CD4-positive, alpha-beta T cell treated with Interleukin-17A for 4 hours (primary cell): ENCODE measurements at places on chromosomes 5 and 9.

DNA sequence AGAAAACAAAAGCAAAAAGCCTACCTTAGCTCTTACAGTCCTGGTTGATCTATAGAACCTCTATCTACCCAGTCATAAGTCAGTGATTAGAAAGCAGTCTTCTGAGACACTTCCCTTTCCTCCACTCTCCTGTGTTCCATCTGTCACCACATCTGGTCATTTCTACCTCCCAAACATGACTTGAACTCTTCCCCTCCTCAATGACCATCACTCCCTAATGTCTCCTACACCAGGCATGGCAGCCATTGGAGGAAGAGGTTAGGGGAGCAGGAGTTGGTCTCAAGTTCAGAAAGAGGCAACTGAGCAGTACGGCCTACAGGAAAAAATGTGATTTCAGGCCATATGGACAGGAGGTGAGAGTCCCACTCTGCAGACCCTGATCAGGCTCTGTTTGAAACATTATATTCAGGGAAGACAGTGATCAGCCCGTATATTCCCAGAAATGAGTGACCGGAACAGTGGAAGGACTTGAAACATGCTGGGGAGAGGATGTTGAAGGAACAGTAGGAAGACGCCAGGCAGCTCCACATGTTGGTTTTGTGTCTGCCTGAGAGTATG, 12.0 kb downstream of the ABLIM3 start:
- no peak for DNase-seq

GRCh38 chr5:2207109-2207399, 324.3 kb upstream of the IRX4 start:
- no peak for DNase-seq

GRCh38 chr9:134778841-134779411, 101.7 kb upstream of the FCN2 start:
- DNase-seq: no peak

DNA sequence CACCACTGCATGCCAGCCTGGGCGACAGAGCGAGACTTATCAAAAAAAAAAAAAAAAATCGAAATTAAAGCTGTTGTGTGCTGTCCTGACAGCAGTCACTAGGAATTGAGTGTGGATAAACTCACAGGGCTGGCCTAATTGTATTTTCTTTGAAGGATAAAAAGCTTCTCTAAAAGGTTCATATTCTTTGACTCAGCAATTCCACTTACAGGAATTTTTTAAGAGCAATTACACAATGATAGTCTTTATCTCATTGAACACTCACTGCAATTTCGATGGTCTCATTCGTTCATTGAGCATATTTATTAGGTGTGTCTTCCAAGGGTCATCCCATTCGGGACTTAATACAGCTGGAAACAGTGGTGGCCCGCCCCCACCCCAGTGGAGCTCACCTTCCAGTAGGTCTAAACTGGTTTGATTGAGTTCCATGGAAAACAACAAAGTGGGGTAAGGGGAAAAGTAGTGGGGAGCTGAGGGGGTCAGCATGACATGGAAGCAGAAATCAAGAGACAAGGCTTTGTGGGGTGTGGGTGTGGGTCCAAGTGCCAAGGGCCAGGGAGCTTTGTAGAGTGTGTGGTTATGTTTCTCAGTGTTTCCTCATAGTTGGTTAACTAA, 6.7 kb downstream of the CDK9 start:
- DNase-seq: no peak

DNA sequence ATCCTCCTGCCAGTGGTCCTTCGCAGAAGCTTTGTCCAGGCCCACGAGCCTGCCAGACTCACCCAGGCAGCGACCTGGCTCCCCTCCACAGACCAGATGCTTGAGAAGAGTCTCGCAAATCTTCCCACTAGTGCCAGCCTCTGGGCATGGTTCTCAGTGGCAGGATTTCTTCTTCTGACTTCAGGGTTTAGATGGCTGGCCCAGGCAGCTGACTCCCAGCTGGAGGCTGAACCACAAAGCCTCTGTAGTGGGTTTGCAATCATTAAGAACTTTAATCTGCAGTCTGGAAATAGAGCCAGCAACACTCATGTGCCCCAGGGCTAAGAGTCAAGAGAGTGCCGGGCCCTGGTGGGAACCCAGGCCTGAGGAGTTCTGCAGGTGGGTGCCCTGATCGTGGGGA, 90.6 kb upstream of the ICE1 start:
- DNase-seq: no peak

DNA sequence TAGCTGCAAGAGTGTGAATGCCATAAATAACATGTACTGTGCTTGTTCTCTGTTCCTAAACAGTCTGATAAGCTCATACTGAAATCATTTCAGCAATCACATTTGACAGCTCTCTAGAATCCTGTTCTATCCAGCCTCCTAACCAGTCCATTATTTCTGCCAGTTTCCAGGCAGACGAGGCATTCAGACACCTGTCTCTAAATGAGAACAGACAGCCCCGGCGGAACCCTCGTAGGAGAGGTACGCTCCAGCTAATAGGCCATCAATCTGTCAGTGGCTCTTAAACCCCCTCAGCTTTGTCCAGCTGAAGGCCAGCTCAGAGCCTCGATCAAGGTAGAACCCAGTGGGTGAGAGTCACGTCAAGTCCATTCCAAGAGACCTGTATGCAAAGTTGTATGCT, 272.3 kb downstream of the GLIS3 start:
- no peak for DNase-seq

DNA sequence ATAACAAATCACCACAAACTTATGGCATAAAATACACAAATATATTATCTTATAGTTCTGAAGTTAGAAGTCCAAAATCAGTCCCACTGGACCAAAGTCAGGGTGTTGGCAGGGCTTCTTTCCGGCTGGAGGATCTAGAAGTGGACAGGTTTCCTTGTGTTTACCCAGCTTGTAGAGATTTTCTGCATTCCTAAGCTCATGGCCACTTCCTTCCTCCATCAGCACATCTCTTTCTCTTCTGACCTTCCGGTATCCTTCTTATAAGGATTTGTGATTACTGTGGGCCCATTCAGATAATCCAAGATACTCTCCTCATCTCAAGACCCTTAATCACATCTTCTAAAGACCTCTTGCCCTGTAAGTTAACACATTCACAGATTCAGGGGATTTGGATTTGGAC, 97.6 kb downstream of the RAB3C start:
- no peak for DNase-seq

DNA sequence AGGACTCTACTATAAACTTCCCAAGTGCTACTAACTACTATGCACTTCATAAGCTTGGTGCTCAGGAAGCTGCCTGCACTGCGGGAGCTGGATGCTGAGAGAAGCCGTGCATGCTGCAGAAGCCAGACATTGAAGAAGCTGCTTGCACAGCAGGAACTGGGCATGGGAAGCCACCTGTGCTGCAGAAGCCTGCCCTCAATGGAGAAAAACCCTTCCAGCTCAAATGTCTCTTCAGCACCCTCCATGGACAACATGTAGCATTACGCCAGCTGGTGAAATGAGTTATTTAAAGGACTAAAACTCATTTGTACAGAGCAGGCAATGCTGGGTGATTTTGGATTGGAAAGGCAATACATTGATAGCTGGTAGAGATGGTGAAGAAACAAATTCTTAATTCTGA, 247.2 kb downstream of the KIF4B start:
- DNase-seq: no peak

GRCh38 chr9:89478821-89479668, 18.9 kb downstream of the SEMA4D start:
- DNase-seq: peak; percentile 15

- no peak for DNase-seq
Measured at GRCh38 chr9:70902692-70903131, 218.7 kb downstream of the TRPM3 start.

DNA sequence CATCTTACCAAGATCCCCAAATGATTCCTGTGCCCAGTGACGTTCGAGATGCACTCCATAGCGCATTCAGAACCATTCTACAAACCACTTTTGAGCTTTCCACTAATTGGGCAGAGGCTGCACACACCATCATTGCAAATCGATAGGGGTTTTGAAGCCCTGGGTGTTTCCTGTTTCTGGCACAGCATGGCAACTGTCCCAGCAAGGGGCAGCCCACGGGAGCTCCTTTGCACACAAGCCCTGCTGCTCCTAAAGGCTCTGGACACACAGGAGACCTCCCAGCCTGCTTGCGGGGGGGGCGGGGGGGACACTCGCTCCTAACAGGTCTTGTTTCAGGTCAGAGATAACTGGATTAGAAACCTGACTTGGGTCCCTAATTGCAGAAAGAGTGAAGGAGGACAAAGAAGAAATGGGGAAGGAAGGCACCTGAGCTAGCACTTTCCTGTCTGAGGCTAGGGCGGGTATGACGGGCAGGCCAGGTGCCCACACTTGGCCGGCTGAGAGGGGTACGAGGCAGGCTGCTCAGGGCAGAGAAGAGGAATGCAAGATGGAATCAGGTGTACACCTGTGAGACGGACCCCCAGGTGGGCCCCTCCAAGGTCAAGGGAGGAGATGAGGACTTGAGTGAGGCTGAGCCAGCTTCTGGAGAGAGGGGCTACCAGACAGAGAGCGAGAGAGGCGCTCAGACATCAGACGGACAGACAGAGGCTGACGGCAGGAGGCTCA, 820 bp downstream of the FBP1 start:
- DNase-seq: no peak

- no peak for DNase-seq
Measured at GRCh38 chr9:110935829-110936228, 102.4 kb downstream of the LPAR1 start.

GRCh38 chr5:75052192-75053053, at the start of gene GCNT4:
GCNT4 (minus strand) TSS chr5:75052558; CDS start chr5:75030037, 22,521 bp downstream.
- peak; percentile 65 for DNase-seq

GRCh38 chr5:94908889-94909480, 290.5 kb downstream of the SLF1 start:
- no peak for DNase-seq

- DNase-seq: no peak
Measured at GRCh38 chr9:100190339-100190738, 91.3 kb downstream of the INVS start.

DNA sequence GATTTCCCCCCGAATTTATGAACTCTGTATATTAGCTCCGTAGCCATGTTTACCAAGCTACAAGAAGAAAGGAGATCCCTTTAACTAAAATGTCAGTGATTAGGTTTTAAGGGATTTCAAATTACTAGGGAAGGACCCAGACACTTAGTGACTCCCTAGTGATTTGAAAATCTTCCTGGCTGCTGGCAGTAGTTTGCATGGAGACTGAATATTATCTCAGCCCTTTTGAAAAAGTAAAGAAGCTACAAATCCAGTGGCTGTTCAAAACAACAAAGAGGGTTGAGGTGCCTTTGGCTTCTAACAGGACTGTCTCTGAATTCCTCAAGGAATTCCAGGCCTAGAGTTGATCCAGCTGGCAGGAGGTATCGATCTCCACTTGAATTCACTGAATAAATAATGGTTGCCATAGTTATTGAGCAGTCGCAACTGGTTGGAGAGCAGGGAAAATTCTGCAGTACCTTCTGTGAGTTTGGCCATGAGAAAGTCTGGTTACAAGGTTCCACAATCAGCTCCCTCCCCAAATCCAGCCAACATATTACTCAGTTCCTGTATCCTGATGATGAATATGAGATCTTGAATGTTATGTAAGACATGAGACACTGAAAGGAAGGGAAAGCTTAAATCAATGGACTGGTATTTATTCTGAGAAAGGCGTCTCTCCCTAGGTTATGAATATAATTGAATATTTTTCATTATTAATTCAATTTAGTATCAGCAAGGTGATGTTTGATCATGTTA, 37.7 kb downstream of the NR4A3 start:
- no peak for DNase-seq

DNA sequence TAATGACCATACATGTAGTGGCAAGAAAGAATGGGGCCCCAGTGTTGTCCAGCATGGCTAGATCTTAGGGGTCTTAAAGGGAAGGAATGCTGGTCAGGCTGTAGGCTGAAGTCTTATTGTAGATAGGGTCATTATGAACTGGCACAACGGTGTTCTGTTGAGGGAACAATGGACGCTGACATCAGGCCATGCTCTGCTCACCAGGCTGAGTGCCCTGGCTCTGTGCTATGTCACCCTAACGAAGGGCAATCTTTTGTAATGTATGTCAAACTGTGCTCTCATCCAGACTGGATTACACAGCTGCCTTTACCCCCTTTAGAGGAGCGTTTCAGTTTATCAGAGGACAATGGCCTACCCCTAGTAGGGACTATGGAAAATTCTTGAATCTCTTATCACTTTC, 14.6 kb upstream of the ZNF608 start:
- DNase-seq: no peak

GRCh38 chr9:95441081-95441480, 75.7 kb downstream of the PTCH1 start:
- no peak for DNase-seq

GRCh38 chr5:135883441-135883840, 12.2 kb downstream of the IL9 start:
- DNase-seq: no peak

DNA sequence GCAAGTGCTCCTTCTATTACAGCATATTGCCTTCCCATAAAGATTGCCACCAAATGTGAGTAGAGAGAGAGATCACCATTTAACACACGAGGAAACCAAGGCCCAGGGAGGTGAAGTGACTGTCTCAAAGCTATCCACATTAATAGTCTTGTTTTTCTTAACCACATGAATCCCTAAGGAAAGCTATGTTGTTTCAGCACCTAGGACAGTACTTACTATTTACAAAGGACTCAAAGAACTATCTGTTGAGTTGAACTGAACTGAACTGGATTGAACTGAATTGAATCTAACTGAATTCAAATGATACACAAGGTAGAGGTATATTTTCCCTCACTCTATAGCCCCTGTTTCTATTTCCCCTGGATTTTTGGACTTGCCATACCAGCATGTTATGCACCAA, 430.4 kb downstream of the CAAP1 start:
- no peak for DNase-seq

GRCh38 chr9:38153910-38154291, 84.9 kb upstream of the SHB start:
- no peak for DNase-seq

DNA sequence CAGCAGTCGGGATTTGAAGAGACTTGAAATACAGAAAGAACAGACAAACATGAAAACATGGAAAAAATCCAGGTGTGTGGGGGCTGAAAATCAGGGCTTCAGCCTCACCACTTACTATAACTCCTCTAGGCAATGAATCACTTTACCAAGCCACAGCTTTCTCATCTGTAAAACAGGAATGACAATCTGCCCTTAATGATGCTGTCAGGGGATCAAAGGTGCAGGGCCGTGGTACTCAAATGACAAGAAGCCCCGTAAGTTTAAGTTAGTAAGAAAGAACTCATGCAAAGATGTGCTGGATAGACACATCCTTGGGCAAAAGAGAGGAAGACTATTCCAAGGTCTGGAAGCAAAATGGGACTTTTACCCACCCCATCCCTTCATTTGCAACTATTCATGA, 34.7 kb downstream of the FBXW2 start:
- DNase-seq: no peak

DNA sequence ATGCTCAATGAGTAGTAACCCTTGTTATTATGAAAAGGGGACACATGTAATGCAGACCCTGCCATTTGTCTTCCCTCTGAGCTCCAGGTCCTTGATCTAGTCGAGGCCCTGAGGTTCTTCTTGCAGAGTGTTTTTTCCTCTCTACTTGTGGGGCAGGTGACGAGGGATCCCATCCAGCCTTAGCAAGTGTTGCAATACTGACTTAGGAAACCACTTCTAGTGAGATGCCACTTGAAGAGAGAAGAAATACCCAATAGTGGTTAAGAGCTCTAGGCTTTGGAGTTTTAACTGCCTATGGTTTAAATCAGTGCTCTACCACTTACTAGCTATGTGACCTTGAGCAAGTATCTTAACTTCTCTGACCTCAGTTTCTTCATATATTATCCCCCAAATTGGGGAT, 10.2 kb downstream of the PPARGC1B start:
- no peak for DNase-seq
